GM06990 (cell line): ENCODE measurements at places on chromosomes 3 and 15.

GRCh38 chr15:101043011-101043410 is 123.9 kb downstream of the LRRK1 start:
- no peak for DNase-seq

DNA sequence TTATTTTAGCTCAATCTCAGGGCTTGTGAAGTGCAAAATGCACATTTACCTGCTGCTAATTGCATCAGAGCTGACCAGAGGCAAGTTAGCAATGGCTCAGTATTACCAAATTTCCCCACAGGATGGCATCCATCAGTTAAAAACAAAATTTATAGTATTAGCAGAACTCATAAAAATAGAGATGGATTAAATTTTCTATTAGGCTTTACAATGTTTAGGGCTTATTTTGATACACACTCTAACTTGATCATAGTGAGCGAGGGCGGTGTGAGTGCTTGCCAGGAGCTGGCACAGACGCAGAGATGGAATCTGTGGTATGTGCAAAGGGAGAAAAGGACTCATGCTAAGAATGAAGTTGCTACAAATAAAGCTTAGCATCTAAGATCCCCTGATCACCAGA is 241.0 kb downstream of the NSUN3 start:
- DNase-seq = no peak

DNA sequence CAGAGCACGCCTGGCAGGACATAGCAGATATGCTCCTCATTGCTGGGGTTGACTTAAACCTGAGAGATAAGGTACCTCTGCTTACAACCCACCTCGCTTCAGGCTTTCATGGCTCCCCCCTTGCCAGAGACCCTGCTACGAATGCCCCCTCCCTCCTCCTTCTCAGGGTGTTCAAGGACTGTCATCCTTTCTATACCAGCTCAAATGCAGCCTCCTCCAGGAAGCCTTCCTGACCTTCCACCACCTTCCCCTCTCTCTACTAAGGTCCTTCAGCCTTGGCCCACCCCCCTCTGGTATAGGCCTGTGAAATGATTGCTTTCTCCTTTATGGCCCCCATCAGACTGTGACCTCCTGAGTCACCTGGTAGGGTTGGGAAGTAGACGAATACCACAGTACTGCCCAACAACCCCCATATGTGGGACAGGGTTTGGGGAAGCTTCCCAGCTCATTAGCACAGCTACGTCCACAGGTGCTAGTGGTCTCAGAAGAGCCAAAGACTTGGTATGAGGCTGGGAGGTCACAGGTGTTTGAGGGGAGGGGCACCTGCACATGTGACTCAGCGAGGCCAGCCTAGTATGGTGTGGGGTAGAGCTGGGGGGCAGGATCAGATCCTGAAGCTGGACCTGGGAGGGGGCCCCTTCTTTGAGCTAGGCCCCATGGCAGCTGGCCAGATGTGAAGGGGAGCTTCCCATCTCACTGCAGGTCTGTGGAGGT is 32.0 kb downstream of the ANKDD1A start:
- no peak for DNase-seq

DNA sequence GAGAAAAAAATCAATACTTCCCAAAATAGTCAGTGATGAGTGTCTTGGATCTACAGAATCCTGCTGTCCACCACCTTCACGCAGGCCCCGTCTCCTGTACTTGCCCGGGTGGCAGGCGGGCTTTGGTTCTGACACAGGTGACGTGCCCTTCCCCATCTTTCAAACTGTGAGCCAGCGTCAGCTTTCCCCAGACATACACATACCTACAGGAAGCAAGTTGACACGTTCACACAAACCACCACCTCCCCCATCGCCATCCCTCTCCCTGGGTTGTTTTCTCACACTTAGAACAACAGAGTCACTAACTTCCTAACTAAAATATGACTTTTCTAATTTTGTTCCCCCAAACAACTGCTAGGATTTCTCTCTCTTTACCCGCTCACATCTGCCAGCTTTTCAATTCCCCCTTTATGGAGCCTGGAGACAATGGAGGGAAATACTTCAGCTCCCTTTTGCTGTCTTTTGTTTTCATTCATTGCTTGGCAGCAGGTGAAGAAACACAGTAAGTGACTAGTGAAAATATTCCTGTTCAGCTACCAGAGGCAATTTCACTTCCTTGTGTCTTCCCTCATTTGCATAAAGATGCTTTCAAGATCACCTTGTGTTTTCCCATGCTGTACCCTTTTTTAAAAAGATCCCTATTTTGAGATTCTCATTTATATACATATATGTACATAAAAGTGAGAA is 248.3 kb downstream of the SLCO3A1 start:
- no peak for DNase-seq

DNA sequence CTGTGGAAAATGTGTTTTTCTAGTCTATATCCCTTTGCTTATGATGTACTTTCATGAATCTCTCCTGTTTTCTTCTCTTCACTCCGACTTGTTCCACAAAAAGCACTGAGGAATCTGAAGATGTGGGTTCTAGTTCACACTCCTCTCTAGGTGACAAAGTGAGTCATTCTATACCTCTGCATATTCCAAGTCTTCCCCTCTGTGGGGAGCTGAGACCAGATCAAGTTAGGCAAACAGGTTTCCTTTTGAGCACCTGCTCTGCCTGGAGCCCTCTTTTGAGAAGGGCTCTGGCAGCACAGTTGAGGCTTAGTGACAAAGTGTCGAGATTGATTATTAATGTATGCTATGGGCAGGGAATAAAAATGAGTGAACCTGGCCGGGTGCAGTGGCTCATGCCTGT is 82.4 kb upstream of the VGLL4 start:
- no peak for DNase-seq

- DNase-seq = no peak
These were observed 56.0 kb upstream of the ATP2B2 start for GRCh38 chr3:10561162-10561945.

GRCh38 chr15:93855181-93855826 is 376.1 kb upstream of the MCTP2 start:
- no peak for DNase-seq

DNA sequence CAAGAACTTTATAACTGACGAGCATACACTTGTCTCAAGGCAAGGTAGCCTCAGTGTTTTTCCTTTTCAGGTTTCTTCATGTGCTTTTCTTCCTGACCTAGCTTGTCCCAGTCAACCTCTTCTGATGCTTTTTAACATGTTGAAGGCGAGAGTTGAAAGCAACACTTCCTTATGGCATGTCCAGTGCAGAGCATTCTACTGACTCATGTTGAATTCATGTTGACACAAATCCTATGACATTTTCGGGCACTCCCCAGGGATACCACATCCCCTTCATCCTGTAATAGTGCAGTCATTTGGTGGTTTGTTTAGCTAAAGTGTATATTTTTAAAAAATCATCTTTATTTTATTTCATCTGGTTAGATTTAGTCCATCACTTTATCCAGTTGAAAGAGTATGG is 75.9 kb upstream of the CBLB start:
- DNase-seq = no peak

DNA sequence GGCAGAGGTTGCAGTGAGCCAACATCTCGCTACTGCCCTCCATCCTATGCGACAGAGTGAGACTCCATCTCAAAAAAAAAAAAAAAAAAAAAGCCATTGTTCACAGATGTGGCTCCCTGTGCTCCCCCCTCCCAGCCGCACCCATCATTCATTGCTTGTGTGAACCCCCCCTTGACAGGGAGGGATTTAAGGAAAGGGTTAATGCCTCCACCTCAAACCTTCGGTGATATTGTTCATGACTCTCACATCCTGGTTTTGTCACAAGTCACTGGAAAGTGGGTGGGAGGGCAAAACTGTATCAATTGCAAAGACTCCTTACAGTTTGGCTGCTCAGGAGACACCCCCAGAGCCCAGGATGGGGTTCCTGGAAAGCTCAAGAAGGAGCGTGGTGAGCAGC is 7.7 kb downstream of the SLC6A6 start:
- no peak for DNase-seq

DNA sequence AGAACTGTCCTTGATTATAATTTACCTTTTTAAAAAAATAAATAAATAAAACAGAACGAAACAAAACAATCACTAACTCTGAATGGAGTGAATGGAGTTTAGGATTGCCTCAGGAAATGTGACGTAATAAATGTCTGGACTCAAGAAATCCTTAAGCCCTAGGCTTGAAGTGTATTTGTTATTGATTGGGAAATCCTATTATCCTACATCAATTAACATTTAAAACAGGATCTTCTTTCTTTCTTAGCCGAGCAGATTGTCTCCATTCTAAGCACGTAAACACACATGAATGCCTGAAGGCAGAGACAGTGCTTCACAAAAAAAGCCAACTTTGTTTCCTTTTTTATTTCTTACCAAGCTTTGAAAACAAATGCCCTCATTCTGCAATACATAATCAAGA is 33.4 kb downstream of the KAT2B start:
- no peak for DNase-seq

- DNase-seq = no peak
These were observed 39.7 kb downstream of the STT3B start for GRCh38 chr3:31572236-31573004.

GRCh38 chr3:111610612-111611054 is 15.5 kb upstream of the ZBED2 start:
- no peak for DNase-seq

DNA sequence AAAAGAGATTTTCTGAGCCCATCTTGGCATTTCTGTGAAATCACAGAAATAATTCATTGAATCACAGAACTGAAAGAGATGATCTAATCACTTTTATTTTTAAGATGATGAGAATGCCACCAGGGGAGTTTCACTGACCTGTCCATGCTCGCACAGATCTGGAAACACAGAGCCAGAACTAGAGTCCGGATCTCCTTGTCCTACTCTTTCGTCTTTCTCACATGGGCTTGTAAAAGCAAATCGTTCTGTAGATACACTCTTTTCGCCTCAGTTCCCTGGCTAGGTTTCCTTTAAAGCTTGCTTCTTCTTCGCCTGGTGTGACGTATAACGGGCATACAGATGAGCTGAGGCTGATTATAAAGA is 122.5 kb upstream of the SPRED1 start:
- DNase-seq = no peak

- DNase-seq = no peak
These were observed 3.1 kb downstream of the CMTM6 start for GRCh38 chr3:32499585-32499984.

DNA sequence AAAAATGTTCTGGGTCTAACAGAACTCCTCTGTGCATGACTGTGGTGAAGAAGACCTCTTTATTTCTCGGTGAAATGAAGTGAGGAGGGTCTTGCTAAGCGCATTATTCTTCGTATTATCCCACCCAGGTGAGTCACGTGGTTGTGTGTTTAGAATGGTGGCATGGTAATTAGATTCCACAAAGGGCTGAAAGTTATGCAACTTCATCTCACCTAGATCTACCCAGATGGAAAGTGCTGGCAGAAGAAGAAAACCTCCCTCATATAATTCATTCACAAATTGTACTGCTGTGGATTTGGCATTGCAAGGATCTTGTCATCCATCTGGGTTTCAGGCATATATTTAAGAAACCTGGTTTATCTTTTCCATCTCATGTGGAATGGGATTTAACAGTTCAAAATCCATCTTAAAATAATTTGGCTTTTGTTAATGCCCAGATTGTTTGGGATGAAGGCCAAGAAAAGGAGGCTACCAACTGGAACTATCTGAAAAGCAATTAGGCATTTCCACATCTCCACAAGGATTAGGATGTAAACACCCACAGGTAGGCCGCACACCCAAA is 175.3 kb downstream of the PLCL2 start:
- DNase-seq = no peak

DNA sequence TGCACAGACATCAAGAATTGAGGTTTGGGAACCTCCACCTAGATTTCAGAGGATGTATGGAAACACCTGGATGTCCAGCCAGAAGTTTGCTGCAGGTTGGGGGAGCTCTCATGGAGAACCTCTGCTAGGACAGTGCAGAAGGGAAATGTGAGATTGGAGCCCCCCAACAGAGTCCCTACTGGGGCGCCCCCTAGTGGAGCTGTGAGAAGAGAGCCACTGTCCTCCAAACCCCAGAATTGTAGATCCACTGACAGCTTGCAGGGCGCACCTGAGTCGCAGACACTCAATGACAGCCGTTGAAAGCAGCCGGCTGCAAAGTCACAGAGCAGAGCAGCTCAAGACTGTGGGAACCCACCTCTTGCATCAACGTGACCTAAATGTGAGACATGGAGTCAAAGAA is 34.6 kb upstream of the EPHA6 start:
- DNase-seq = no peak

GRCh38 chr3:127475975-127476705 is 114.4 kb downstream of the TPRA1 start:
- no peak for DNase-seq

GRCh38 chr3:30845606-30846005 is 48.9 kb downstream of the GADL1 start:
- DNase-seq = no peak

GRCh38 chr3:196135693-196136639 is 54.1 kb upstream of the TFRC start:
- no peak for DNase-seq

GRCh38 chr15:58952751-58953150 is 19.3 kb upstream of the SLTM start:
- no peak for DNase-seq

DNA sequence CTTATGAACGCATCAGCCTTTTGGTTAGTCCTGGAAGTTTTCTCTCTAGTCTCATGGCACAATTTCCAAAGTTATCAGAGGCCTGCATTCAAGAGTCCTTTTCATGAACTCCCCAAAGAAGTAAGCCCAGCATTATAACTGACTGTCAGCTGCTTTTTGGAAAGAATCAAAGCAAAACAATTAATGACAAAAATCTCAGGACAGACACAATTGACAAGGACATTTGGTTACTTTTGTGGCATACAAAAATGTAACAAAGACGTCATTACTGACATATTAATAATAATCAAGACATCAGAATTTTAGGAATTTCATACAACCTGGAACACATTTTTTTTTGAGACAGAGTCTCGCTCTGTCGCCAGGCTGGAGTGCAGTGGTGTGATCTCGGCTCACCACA is 21.2 kb downstream of the KATNBL1 start:
- DNase-seq = no peak

- no peak for DNase-seq
These were observed 389.2 kb upstream of the LRRC3B start for GRCh38 chr3:26233374-26233773.

DNA sequence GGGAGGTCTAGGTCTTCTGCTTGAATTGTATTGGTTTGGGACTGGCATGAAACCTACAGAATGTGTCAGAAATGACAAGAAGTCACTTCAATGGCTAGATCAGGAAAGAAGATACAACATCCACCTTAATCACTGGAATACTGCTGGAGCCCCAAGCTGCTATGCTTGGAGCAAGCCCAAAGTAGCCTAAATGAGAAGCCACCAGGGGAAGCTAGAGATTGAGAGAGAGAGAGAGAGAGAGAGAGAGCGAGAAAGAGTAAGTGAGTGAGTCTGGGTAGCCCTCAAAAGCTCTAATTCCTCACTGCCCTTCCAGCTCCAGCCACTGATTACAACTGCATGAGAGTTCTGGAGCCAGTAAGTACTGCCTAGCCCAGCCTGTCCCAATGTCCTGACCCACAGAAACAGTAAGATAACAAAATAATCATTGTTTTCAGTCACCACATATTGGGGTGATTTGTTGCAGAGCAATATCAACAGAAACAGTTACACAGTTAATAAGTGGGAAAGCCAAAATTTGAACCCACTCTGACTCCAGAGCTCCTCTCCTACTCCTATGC is 529.2 kb upstream of the GOLIM4 start:
- no peak for DNase-seq
